ENCODE measurements at places on chromosomes 4 and X. TPM values are rescaled to one million over a fixed set of nuclear protein-coding genes. Genes with fewer than 3 reads are reported as not detected.

DNA sequence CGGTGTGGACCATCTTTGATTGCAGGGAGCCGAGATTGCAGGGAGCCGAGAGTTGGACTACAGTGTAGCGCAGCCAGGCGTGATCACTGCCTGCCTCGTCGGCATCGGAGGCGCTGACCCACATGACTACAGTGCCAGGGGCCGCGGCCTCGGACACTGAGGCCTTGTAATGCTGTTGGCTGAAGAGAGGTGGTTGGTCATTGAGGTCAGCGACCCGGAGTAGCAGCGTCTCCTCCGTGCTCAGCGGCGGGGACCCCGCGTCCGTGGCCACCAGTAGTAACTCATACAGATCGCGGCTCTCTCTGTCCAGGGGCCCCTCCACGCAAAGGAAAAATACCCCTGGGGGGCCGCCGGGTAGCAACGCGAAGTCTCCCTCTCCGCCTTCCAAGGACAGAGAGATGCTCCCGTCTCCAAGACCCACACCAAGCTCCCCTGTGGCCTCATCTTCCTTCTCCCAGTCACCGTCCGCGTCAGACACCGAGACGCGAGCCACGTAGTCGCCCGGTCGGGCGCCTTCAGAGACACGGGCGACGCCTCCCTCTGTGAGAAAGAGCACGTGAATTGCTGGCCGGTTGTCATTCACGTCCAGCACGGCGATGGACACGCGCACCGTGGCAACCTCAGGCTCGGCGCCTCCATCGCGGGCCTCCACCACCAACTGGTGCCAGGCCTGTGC lies 1.9 kb downstream of the DCHS2 start:
- no peak overlapping the region for H3K27ac ChIP-seq
- peaks cover 4% of the 10 kb centered on the region for H3K27me3 ChIP-seq
- no peaks in the 10 kb centered on the region for H3K4me1 ChIP-seq

- no peaks in the 10 kb centered on the region for H3K27me3 ChIP-seq
- H3K36me3 ChIP-seq = no peaks in the 10 kb centered on the region
- no peak for DNase-seq
- H3K27ac ChIP-seq = no peak overlapping the region
- H3K4me3 ChIP-seq = no peak overlapping the region
- H3K4me1 ChIP-seq = no peaks in the 10 kb centered on the region
These were observed 179.4 kb upstream of the PACRGL start for GRCh38 chr4:20520901-20521300.

DNA sequence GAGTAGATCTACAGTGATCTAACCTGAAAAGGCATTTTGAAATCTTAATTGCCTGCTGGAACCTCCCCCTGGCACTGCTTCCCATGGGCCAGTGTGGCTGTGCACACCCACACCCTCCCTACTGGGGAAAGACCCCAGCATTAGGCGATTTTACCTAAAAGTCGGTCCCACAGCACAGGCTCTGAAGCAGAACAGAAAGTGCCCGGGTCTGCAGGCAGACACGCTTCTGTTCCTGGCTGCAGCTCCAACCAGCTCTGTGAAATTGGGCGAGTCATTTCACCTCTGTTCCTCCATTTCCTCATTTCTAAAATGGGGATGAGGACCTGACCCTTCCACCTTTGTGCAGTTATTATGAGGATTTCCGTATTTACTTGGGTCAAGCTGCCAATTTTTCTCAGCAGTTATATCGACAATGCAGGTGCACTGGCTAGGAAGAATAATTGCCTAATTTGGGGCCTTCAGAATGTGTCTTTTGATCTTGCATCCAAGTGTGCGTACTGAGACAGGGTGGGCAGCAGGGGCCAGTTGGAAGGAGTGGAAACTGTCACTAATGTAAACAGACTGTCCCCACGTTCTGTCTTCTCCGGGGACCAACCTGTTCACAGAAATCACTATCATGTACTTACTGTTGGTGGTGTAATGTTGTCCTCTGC lies 7.1 kb downstream of the KLF3 start:
- H3K27ac ChIP-seq = no peak overlapping the region
- DNase-seq = no peak
- no peaks in the 10 kb centered on the region for H3K36me3 ChIP-seq
- H3K4me3 ChIP-seq = no peak overlapping the region

The IL1RAPL2 gene
- total RNA-seq = not detected

GRCh38 chr4:83197555-83198235 lies 83.2 kb upstream of the PLAC8 start:
- H3K4me3 ChIP-seq = no peak overlapping the region
- no peaks in the 10 kb centered on the region for H3K27me3 ChIP-seq
- no peaks in the 10 kb centered on the region for H3K4me1 ChIP-seq
- no peaks in the 10 kb centered on the region for H3K36me3 ChIP-seq
- DNase-seq = no peak

The CSAG2 gene
- not detected for total RNA-seq

The ZCCHC18 gene
- total RNA-seq = 0.62 TPM

GRCh38 chr4:67556436-67556835 lies 2.1 kb upstream of the STAP1 start:
- DNase-seq = no peak
- H3K27me3 ChIP-seq = no peaks in the 10 kb centered on the region
- H3K27ac ChIP-seq = no peak overlapping the region
- no peak overlapping the region for H3K4me3 ChIP-seq

- H3K27ac ChIP-seq = no peak overlapping the region
- H3K27me3 ChIP-seq = no peaks in the 10 kb centered on the region
- H3K4me1 ChIP-seq = no peaks in the 10 kb centered on the region
- DNase-seq = no peak
- no peak overlapping the region for H3K4me3 ChIP-seq
- no peaks in the 10 kb centered on the region for H3K36me3 ChIP-seq
These were observed 62.9 kb upstream of the FRAS1 start for GRCh38 chr4:77994194-77994721.

GRCh38 chr4:59570860-59571476 lies 1629.2 kb upstream of the ADGRL3 start:
- no peaks in the 10 kb centered on the region for H3K36me3 ChIP-seq
- H3K27ac ChIP-seq = peak overlapping the region; percentile 80
- no peak for DNase-seq

- H3K27me3 ChIP-seq = no peaks in the 10 kb centered on the region
- no peak overlapping the region for H3K4me3 ChIP-seq
- H3K36me3 ChIP-seq = no peaks in the 10 kb centered on the region
- H3K4me1 ChIP-seq = no peaks in the 10 kb centered on the region
These were observed 322.7 kb downstream of the PDHA2 start for GRCh38 chr4:96162636-96163035.

The TRIML1 gene
- total RNA-seq = not detected

DNA sequence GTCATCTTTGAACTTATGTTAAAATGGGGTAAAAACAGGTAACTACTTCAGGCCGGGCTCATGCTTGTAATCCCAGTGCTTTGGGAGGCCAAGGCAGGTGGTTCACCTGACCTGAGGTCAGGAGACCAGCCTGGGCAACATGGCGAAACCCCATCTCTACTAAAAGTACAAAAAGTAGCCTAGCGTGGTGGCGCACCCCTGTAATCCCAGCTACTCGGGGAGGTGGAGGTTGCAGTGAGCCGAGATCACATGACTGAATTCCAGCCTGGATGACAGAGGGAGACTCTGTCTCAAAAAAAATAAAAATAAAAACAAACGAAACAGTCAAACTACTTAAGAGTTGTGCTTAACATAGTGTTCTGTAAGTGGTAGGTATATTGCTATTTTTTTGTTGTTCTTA lies 2.5 kb downstream of the DDX3X start:
- H3K27me3 ChIP-seq = no peaks in the 10 kb centered on the region
- peak overlapping the region; percentile 78 for H3K4me3 ChIP-seq
- H3K36me3 ChIP-seq = peaks cover 8% of the 10 kb centered on the region
- no peak for DNase-seq
- H3K4me1 ChIP-seq = peaks cover 13% of the 10 kb centered on the region
- no peak overlapping the region for H3K27ac ChIP-seq

The SPARCL1 gene
- total RNA-seq = 0.57 TPM

The KLHL34 gene
- 0.05 TPM for total RNA-seq

- H3K36me3 ChIP-seq = no peaks in the 10 kb centered on the region
- H3K27ac ChIP-seq = no peak overlapping the region
- no peaks in the 10 kb centered on the region for H3K4me1 ChIP-seq
These were observed 150.1 kb upstream of the MAGEB2 start for GRCh38 chrX:30065226-30065625.
